Foreskin keratinocyte (primary cell): ENCODE measurements at places on chromosomes 5 and 9. TPM values are rescaled to one million over a fixed set of nuclear protein-coding genes. Genes with fewer than 3 reads are reported as not detected.

DNA sequence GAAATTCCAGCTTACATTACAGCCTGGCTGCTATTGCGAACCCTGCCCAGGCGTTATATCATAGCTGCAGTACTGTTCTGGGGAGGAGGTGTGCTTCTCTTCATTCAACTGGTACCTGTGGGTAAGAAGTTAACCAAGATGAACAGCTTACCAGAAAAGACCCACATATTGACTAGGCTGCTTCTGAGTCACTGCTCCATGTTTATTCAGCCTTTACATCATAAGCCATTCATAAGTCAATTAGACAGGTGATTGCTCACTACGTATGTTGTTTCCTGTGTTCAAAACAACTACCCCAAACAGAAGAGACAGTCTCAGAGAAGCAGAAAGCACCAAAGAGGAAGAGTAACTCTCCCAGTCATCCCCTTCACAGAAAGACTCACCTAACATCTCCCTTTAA lies 34.7 kb upstream of the SLC22A5 start:
- peak; percentile 50 for DNase-seq

- no peak for DNase-seq
Observed at GRCh38 chr5:96609369-96609768, 52.8 kb upstream of the CAST start.

GRCh38 chr9:341634-342421 lies 127.2 kb downstream of the DOCK8 start:
- DNase-seq = no peak

DNA sequence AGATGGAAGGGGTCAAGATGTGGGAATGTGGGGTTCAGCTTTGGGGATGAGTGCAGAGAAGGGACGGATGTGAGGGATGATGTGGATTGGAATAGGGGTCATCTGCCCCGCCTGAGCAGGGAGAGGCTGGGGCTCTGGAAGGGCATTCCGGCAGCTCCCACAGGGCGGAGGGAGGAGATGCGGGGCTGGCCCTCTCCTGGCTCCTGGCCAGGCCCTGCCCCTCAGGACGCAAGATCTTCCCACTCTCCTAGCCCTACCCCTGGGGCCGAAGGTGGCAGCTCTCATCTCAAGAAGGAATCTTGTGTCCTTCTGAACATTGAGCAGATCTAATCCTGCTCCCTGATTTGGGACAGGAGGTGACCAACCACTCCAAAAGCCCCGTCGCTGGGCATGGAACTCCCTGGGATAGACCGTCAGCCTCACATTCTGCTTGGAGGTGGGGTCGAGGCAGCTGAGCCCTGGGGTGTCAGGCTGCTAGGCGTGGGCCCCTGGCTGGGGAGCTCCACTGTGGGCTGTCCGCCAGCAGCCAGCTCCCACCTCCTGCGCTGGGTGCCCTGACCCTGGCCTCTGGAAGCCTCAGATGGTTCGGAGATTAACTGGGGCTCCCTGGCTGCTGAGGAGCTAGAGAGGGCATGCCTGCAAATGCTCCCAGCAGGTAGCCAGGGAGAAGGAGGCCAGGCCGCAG lies 125.2 kb downstream of the ZNF354C start:
- DNase-seq = no peak

- DNase-seq = peak; percentile 83
Observed at GRCh38 chr5:73796164-73797131, 170.5 kb downstream of the ARHGEF28 start.

DNA sequence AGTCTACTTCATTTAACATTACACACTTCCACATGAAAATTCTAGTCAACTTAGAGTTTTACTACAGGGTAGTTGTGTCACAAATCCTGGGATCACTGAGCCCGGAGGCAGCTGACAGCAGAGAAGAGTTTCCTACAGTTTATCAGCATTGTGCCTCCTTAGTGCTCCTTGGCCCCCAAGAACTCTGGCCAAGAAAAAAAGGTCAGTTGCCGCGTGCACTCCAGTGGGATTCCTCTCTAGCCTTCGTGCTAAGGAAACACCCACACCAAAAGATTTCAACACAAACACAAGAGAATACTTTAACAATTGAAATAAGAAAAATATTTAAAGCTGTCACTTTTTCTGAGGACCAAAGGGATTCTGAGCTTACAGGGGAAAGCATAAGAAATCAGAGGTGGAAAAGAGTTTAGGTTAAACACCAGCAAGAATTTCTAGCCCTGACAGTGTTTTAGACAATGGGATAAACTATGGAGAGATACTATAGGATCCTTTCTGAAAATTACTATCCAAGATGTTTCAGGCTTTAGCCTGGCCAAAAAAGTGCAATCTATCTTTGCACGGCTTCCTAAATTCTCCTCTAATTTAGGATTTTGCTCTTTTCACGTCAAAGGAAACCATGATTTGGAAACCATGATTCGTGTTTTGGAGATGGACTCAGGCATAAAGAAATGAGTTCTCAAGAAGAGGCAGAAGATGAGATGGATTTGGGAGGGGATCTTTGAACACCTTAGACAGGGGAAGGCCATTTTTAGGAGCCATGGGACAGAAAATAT lies 606.8 kb downstream of the RAB3C start:
- no peak for DNase-seq

DNA sequence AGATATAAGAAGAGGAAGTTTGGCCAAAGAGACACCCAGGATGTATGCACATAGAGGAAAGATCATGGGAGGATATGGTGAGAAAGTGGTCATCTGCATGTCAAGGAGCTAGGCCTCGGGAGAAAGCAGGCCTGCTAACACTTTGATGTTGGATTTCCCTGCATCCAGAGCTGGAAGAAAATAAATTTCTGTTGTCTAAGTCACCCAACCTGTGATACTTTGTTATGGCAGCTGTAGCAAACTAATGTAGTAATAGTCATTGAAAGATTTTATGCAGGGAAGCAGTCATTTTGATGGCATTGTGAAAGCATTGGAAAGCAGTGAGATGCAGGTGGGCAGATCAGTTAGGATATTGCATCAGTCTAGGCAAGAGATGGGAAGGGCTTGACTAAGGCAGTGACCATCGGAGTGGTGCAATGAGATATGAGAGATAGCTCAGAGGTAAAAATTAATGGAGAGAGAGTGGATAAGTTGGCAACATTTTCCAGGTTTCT lies 24.5 kb upstream of the FOCAD start:
- no peak for DNase-seq

- no peak for DNase-seq
Observed at GRCh38 chr5:55636177-55636576, 75.9 kb downstream of the SLC38A9 start.

GRCh38 chr5:160363211-160363610 lies 7.2 kb downstream of the C1QTNF2 start:
- no peak for DNase-seq

GRCh38 chr9:73114958-73115357 lies 36.7 kb upstream of the ANXA1 start:
- DNase-seq = no peak

- no peak for DNase-seq
Observed at GRCh38 chr5:77319117-77319804, 108.8 kb downstream of the PDE8B start.

The SERINC5 gene
- total RNA-seq = 19.1 and 21.4 TPM in 2 replicates

The PCDHA8 gene
- total RNA-seq = not detected in 2 replicates

The NMUR2 gene
- total RNA-seq = not detected in 2 replicates

The SEMA6A gene
- 0.34 and 0.49 TPM in 2 replicates for total RNA-seq

The COX7C gene
- total RNA-seq = 456 and 468 TPM in 2 replicates

The MARCOL gene
- not detected in 2 replicates for total RNA-seq

The IL5 gene
- total RNA-seq = not detected in 2 replicates
